ENCODE measurements at places on chromosomes 5 and 9.
A peak's percentile ranks its signal among the peaks of the same experiment; 100 is the strongest.

GRCh38 chr5:83441747-83442146 is 29.8 kb upstream of the VCAN start:
- no peak for DNase-seq

GRCh38 chr5:148523139-148523538 is 131.2 kb downstream of the HTR4 start:
- DNase-seq: no peak

DNA sequence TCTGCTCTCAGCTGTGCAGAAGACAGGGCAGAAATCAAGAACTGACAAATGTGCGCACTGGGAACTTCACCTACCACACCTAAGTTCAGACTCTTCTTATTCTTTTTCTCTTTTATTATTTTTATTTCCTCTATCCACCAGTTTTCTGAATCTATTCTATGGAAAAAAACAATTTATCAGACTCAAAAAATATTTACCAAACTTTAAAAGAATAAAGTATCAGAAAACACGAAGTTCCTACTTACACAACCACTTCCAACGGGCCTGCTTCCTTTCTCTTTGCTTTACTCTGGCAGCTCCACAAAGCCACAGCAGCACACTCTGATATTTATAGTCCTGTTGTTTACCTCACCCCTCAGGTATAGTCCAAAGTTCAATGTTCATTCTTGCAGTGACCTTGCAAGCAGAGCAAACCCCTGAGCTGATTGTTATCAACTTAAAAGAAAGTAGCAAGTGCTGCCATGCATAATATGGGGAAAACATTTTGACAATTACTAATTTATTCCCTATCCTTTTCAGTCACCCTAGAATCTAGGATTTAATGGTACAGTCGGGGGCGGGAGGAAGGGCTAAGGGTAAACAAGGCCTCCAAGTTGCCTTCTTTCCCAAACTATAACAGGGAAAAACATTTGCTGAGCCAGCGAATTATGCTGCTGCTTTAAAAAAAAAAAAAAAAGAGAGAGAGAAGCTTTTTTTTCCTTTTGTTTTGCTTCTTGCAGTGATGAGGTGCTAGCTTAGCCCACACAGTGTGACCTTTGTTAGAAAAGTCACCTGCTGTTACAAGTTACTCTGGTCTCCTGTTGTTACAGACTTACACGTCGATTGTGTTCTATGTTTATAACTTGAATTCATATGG is at the start of gene SELENOP:
TSS of gene SELENOP (minus strand) at position 302 of the 856 bp plus-strand sequence. CDS start 3,539 bp downstream, outside the sequence.
- peak; percentile 91 for DNase-seq

DNA sequence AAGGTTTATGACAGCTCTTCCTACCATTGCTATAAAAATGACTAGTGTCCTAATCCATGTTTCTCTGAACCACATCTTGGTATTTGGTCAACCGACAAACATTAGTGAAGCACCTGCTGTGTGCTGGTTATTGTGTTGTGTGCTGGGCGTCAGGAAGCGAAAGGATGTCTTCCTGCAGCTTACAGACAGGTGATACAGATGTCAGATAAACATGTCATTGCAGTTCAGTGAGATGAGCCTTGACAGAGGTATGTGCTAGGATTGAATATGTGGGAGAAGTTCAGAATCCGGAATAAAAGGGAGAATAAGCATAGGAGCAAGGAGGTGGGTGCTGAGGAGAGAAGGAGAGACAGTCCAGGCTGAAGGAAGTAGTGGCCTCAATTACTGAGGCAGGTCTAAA is 20.3 kb upstream of the CTNNA1 start:
- DNase-seq: no peak

DNA sequence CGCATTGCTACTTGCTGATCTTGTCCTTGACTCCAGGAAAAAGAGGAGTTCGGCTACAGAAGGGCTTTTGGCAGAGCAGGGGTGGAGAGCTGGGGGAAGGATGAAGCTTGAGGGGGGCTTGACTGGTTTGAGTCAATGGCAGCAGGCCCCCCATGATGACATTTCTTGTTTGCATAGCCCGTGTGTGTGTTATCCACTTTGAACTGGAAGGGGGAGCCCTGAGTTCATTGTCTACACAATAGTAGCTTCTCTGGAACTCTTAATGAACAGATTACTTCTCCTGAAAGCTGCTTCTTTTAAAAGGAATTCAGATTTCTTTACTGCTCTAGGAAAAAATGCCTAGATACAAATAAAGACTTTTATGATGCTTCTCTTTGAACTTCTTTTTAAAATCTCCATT is 2.3 kb downstream of the IFNB1 start:
- no peak for DNase-seq

DNA sequence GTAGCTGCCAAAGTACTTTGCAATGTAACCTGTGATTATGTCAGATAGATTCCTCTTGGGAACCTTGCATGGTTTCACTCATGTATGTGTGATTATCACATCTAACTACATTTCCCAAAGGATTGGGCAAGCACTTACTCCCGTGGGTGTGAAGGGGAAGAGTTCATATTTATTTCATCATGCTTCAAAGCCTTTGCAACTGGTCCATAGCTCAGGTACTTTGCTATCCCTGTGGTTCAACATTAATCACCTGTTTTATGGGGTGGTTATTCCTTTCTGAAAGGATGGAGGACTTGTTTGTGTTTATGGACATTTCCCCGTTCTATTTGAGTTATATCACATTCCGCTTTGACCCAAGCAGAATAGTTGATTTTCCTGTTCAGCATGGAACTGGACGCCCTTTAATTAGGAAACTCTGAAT is 13.6 kb upstream of the ERMP1 start:
- no peak for DNase-seq

DNA sequence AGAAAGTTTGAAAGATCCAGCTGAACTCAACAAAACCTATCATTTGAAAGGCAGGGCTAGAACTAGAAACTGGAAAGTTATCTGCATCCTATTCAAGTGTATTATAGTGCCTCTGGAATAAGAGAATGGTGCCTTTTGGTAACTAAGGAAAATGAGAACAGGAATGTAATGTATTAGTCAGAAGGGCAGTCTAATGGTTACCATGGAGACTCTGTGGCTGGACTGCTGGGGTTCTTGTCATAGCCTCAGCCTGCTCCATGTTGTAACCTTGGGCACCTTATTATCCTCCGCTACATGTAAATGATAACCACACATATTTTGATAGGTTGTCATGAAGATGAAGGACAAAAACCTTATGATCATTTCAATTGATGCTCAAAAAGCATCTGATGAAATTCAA is 24.6 kb upstream of the IFNB1 start:
- DNase-seq: no peak

GRCh38 chr5:1401536-1402138 is 43.6 kb downstream of the SLC6A3 start:
- DNase-seq: no peak

- peak; percentile 40 for DNase-seq
Observed at GRCh38 chr5:1763548-1763911, 36.1 kb downstream of the MRPL36 start.

DNA sequence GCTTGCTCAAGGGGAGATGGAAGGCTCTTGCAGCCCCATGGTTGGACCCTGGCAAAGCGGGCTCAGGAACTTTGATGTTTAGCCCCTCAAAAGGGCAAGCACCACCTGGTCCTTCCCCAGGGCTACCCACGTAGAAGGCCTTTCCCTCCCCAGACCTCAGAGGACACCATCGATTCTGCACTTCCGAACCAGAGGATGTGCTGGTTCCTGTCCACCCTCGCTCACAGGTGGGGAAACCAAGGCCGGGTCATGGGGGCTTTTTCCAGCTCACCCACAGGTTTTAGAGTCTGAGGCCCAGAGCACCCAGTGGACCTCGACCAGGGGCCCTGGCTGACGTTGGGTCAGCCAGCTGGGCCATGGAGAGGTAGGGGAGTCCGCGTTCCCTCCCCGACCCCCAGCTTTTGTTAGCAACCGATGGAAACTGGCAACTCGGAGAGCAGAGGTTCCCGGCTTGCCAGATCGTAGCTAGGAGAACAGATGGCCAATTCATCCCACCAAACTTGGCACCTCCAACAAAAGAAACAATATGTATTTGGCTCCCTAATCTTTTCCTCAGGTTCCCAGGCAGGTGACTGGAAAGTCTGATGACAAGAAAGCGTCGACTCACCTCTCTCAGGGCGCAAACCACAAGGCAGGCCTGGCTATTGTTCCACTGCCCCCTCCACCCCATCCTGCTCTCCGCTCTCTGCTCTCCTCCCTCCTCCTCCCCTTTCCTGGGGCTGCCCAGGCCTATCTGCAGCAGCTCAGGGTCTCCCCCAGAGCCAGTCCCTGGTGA is 167.6 kb upstream of the SMIM23 start:
- DNase-seq: no peak

DNA sequence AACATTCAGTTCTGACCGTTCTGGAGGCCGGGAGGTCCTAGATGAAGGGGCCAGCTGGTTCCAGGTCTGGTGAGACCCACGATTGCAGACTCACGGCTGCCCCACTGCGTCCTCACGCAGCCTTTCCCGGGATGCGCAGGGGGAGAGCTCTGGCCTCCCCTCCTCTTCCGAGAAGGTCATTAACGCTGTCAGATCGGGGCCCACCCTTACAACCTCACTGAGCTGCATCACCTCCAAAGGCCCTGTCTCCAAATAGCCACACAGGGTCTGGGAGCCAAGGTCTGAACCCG is 66.6 kb upstream of the PPP1R26 start:
- no peak for DNase-seq

DNA sequence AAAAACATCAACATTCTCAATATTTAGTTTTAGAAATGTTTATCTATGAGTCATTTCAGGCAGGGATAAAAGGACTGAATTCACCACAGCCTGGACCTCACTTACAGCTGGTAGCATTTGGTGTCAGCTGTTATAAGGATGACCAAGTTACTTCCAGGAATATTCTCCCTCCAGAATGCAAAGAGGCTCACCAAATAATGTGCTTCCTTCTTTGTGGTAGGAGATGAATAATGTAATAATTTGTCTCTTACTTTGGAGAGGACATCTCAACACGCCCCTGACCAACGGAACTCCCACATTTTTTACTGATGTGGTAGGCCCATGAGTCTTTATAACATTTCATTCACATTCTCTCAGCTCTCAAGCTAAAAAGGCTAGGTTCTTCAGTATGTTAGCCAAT is 825.9 kb upstream of the GRAMD2B start:
- DNase-seq: no peak

- no peak for DNase-seq
Observed at GRCh38 chr5:65020492-65020891, 251.8 kb downstream of the CWC27 start.

- no peak for DNase-seq
Observed at GRCh38 chr5:74342182-74342581, 298.3 kb downstream of the ENC1 start.

DNA sequence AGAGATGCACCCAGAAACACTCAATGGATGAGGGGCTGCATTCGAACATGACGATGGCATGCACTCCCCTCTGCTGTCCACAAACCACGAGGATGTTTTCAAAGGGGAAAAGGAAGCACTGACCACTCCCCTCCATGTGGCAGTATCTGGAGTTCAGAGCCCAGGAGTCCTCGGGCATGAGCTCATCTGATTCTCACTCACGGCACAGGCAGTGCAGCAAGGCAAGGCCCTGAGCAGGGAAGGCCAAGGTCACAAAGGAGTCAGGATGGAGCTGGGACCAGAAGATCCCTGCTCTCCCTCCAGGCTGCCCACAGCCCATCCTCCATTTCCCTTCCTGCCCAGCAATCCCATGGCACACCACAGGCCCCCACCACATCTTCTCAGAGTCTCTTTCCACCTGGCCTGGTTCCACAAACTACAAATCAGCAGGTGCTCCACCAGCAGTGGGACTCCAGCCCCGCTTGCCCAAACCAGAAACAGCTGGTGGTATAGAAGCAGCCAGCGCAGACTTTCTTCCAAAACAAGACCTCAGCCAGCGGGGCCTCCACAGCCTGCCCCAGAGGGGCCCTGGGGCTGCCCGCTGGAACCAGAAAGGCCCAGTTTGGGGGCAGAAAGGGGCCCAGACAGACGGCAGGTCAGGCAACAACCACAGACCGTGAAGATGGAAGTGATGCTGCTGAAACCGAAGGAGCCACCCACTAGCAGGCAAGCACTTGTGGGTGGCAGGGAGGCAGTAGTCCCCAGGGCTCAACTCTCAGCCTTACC is 12.2 kb downstream of the TNIP1 start:
- DNase-seq: no peak
